ENCODE measurements at places on chromosomes 4 and X. TPM values are rescaled to one million over a fixed set of nuclear protein-coding genes. Genes with fewer than 3 reads are reported as not detected.

Gene ODAM
- 2.1 TPM for polyA plus RNA-seq

- DNase-seq = no peak
These were observed 3.1 kb downstream of the BMP2K start for GRCh38 chr4:78779280-78779679.

- no peak for DNase-seq
These were observed 420 bp downstream of the CC2D2A start for GRCh38 chr4:15470128-15470475.

Gene ZDHHC15
- 8.1 TPM for polyA plus RNA-seq

DNA sequence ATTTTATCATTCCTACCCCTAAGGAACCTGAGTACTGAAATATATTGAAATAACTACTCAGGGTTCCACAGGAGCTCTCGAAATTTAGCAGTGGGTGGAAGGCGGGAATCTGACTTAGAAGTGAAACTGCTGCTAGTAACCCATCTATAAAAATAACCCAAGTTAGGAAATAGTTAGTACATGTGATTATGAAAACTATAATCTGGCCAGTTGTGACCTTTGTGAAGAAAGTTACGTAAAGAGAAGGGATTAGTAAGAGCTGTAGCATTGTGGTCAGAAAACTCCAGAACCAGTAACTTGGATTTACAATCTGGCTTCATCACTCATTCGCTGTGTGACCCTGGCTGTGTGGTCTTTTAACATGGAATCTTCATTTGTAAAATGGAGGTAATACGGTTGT is 175.5 kb downstream of the RAPGEF2 start:
- DNase-seq = no peak

DNA sequence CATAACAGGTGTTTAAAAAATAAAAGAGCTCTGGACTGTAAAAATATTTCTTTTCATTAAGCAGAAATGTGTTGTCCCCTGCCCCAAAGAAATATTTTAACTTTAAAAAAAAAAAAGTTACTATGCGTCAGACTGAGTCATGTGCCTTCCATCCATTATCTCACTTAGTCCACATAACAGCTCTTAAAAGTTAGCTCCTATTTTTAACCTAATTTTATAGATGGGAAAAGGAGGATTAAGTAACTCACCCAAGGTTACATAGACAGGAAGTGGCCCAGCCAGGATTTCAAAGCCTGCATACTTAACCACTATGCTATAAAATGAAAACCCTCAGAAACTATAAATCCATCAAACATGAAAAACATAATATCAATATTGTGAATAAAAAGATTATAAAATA is 97.7 kb downstream of the MANBA start:
- DNase-seq = no peak

- no peak for DNase-seq
These were observed 87.2 kb downstream of the HS3ST1 start for GRCh38 chr4:11341337-11342043.

Gene CXorf49B
- polyA plus RNA-seq = not detected

DNA sequence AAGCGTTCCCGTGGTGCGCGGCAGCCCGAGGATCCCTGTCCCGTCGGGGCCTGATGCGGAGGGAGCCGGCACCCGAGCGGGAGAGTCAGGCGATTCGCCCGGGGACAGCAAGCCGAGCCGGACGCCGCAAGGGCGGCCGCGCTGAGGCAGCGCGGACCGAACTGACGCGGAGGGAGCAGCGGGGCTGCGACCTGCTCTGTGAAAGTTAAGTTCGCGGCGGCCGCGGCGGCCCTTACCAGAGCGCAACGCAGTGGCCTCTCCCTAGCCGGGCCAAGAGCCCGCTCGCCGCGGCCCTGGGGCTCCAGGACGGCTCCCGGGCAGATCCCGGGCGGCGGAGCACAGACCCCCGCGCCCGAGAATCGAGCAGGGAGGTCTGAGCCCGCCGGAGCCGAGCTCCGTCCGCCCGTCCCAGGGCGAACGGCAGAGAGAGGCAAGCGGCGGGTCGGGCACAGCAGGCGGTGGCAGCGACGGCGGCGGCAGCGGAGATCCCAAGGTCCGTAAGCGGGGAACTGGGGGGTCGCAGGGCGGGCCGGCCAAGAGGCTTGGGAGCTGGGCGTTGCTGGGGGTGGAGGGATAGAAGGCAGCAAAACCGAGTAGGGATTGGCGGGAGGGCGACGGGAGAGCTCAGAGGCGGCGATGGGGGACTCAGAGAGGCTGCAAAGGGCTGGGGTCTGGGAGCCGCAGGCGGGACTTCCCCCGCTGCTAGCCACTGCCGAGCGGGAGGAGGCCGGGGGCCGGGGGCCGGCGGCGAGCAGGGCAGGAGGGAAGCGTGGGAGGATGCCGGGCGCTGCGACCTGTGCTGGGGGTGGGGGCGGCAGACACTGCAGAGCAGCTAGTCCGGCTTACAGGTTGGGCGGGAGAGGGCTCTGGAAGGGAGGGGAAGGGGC is 1.0 kb downstream of the GPR50 start:
- no peak for DNase-seq

Gene CORIN
- polyA plus RNA-seq = 5.1 TPM

DNA sequence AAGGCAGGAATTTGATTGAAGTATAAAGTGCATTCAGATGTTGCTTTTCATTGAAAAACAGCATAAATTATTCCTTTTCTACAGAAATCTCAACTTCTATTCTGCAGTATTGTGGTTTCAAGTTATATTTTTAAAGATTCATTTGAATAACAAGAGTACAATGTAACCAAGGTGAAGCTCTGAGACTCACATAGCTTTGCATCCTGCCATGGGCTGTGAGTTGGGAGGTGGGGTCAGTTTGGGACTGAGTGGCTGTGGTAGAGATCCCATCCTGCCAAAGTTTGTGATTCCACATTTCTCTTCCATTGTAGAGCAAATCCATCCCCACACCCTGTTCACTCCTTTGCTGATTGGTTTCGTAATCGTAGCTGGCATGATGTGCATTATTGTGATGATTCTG is 69.2 kb downstream of the KIT start:
- no peak for DNase-seq

DNA sequence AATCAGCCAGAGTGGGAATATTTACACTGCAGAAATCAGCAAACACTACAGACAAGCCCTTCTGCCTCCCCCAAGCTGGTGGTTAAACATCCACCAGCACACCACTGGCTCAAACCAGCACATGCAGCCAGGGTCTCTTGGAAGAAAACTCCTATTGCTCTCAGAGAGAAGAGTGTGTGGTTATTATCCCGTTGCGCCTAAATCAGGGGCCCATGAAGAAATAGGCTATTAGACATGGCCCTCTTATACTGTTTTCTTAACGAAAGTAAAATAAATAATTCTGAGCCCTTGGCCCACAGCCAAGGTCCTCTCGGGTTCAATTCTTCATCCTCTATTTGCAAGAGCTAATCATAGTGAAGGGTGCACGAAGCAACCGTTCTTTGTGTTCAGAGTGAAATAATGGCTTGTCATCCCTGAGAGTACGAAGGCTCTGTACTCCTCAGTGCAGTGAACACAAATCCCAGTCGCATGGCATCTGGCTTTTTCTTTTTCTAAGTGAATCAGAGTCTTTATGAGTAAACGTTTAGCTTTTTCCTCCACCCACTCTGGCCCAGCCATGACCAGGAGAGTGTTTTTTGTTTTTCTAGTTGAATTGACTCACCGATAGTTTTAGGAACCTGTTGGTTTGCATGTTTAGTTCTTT is 33.4 kb upstream of the RBM47 start:
- DNase-seq = no peak

DNA sequence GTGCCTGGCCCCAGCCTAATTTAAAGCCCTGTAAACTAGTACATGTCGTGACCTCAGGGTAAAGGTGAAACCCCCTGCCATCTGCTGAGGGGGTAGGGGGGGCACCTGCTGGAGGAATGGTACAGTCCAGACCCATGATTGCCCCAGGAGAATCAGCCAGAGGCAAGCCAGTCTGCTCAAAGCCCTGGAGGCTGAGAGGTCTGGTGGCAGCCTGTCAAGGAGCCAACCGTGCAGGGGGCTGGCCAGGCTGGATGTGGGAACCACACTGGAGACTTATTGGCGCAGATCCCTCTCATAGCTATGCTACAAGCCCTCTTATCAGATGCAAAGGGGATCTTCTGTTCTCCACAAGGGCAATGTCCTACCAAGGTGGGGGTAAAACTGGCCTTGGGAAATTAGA is 31.4 kb upstream of the PJA1 start:
- DNase-seq = no peak

- DNase-seq = no peak
These were observed 1244.3 kb downstream of the RAPGEF2 start for GRCh38 chr4:160347197-160347596.

GRCh38 chr4:1305261-1305711 is 15.6 kb downstream of the MAEA start:
- DNase-seq = no peak

DNA sequence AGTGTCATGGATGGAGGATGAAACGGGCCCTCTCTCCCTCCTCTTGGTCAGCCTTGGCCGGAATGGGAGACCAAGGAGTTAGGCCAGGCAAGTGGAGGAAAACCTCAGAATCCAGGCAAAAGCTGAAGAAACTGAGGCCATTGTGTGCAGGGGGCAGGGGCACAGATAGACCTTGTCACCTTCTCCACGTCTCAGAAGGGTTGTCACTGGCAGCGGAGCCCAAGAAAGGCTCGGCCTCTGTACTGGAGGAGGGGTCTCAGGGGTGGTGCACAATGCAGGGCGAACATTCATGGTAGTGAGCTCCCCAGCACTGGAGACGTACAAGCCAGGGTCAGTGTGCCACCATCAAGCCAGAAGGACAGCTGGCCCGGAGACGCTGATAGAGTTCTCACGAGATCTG is 139.5 kb downstream of the CPZ start:
- DNase-seq = no peak

DNA sequence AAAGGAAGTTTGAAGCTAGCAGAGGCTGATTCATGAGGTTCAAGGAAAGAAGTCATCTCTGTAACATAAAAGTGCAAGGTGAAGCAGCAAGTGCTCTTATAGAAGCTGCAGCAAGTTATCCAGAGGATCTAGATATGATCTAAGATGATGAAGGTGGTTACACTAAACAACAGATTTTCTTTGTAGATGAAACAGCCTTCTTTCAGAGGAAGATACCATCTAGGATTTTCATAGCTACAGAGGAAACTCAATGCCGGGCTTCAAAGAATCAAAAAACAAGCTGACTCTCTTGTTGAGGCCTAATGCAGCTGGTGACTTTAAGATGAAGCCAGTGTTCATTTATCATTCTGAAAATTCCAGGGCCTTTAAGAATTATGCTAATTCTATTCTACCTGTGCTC is 28.8 kb downstream of the NR0B1 start:
- no peak for DNase-seq

- DNase-seq = no peak
These were observed 211.4 kb upstream of the GALNT7 start for GRCh38 chr4:172957216-172957615.

DNA sequence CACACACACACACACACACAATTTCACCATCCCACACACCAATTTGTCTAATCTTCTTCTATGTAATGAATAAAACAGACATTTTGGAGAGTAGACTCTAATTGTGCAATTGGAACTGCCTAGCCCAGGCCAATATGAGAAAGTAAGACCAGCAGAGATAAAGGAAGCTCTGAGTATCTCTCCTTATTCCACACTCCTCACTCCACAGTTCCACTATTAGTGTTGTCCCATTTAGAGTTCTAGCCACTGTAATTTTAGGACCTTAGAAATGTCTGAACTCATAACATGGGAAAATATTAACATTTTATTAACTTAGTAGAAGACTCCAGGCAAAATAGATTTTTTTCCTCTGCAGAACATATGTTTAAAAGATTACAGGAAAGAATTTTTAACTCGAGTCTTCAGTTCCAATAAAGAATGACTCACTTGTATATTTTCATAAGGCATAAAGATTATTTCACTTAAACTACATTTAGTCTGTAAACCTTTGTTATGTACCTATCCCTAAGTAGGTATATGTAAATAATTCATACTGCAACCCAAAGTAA is 297.6 kb upstream of the INTU start:
- DNase-seq = no peak

DNA sequence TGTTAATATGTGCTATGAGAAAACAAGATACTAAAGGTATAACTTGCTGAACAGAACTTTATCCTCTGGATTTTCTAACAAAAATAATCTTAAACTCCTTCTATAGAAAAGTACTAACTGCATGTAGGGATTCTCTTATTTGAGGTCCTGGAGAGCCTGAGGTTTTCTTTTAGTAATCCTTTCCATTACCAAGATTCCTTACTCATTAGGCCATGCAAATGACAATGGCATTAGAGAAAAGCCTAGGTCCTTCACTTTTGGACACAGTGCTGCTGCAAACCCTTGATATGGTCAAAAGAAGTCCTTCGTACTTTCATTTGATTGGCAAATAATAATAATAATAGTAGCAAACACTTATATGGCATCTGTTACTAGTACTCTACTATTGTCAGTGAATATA is 3.2 kb downstream of the MMRN1 start:
- DNase-seq = no peak

DNA sequence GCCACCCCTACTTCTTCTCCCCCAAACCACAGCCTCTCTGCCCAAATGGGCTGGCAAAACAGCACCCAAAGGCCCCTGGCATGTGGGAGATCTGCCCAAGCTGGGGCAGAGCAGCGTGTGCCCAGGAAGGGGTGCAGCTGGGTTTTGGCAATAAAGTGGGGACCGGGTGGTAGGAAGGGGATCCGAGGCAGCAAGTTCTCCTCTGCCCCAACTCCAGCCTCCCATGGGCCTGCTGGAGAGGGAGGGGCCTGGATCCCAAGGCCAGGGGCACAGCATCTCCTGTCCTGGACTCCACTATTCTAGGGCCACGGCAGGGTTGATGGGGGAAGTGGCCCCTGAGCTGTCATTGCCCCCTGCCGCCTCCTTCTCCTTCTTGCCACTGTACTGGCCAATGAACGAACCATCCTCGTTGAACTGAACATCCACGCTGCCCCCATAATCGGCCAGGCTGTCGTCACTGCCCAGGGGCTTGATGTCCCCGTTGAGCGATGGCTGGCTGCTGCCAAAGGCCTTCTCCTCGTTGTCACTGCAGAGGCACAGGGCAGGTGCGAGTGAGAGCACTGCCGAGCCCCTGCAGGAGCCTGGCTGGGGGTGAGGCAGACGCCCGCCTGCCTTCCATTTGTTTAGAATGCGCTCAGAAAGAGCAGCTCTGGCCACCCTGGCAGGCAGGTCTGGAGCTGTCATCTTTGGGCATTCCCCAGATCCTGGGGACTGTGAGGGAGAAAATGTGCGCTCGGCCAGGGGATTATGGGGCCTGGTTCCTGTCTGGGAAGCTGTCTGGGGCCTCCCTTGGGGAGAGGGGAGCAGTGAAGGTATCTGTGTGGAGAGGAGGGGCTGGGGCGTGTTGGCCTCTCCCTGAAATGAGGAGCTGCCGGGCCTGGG is 23.4 kb downstream of the L1CAM start:
- no peak for DNase-seq

- DNase-seq = no peak
These were observed 70.3 kb downstream of the ARL9 start for GRCh38 chr4:56575820-56576429.

GRCh38 chr4:40731361-40731760 is 18.4 kb upstream of the NSUN7 start:
- no peak for DNase-seq

- DNase-seq = no peak
These were observed 24.3 kb upstream of the HGFAC start for GRCh38 chr4:3417448-3417847.

Gene BRCC3
- polyA plus RNA-seq = 29.7 TPM

Measured in right renal cortex interstitium (tissue), 3 donors.